ENCODE measurements at places on chromosomes 11 and 22.

- no peak for DNase-seq
Observed at GRCh38 chr22:17829695-17830042, 55.4 kb upstream of the BID start.

DNA sequence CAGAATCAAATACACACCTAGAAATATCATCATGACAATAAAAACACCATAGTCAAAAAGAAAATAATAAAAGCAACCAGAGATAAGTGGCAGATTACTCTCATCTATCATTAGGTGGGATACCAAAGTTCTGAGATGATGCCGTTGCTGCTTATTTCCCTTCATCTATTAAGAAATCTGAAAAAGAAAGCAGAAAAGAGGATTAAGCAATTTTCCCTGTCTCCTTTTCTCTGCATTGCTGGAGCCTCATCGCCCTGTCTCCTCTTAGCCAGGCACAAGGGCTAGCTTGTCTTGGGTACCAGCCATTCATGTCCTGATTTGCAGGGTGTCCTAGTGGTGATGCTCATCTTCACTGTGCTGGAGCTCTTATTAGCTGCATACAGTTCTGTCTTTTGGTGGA lies 3.9 kb upstream of the MS4A14 start:
- no peak for DNase-seq

DNA sequence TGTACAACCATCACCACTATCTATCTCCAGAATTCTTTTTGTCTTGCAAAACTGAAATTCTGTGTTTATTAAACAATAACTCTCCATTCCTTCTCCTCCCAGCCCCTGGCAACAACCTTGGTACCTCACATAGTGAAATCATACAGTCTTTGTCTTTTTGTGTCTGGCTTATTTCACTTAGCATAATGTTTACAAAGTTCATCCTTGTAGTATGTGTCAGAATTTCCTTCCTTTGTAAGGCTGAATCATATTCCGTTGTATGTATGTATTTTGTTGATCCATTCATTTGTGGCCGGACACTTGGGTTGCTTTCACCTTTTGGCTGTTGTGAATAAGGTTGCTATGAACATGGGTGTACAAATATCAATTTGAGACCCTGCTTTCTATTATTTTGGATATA lies 243.7 kb upstream of the TBCEL start:
- DNase-seq = no peak

DNA sequence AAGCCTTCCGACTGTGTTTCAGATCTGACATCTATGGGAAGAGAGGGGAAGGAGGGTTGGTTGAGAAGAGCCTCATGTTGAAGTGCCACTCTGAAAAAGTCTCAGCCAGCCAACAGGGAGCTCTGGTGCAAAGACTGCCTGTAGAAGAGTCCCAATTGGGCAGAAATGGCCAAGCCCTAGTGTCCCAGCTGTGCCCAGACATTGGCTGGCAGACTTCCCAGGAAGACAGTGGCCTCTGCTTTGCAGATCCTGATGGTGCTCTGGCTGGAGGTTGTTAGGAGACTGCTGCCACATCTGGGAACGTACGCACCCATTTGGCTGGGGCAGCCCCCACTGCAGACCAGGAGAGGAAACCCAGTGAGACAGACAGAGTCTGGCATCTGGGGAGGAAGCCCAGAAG lies 3.2 kb upstream of the PLA2G3 start:
- no peak for DNase-seq

GRCh38 chr11:13826505-13827278 lies 135.8 kb upstream of the SPON1 start:
- DNase-seq = no peak

- no peak for DNase-seq
Observed at GRCh38 chr11:63939397-63939891, 642 bp downstream of the NAA40 start.

- DNase-seq = no peak
Observed at GRCh38 chr11:125431481-125431880, 64.6 kb downstream of the FEZ1 start.

GRCh38 chr11:2302306-2302895 lies 588 bp downstream of the TSPAN32 start:
- no peak for DNase-seq
